ENCODE measurements at places on chromosomes 5 and 9.

GRCh38 chr5:72681781-72682180 is 134.7 kb upstream of the TNPO1 start:
- no peak for DNase-seq

- no peak for DNase-seq
These were observed 187.9 kb downstream of the FER start for GRCh38 chr5:108935611-108936010.

DNA sequence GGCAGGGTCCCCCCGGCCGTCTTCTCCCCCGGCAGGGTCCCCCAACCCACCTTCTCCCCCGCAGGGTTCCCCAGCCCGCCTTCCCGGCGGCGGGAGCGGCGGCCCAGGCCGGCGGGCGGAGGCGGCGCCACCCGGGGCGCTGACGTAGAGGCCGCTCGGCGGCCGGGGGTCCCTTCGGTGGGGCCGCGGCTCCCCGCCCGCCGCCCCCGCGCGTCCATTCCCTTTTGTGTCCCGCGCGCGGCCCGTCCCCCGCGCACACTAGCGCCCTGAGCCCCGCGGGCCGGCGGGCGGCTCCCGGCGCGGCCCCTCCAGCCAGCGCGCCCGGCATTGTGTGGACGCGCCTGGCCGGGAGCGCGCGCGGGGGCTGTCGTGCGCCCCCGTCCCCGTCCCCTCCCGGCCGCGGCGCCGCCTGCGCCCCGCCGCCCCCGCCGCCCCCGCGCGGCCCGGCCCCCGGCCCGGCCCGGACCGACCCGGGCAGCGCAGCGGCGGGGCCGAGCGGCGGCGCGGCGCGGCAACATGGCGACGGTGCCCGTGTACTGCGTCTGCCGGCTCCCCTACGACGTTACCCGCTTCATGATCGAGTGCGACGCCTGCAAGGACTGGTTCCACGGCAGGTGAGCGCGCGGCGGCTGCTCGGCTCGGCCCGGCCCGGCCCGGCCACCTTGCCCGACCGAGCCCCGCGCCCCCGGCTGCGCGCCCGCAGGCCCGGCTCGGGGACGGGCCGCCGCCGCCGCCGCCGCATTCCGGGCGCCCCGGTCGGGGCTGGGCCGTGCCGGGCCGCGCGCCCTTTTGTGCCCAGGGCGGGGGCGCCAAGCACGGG is at the start of gene PHF2:
Gene PHF2 (plus strand): TSS at position 327 of the 820 bp plus-strand sequence. CDS start 190 bp downstream, at position 517.
- no peak for DNase-seq

DNA sequence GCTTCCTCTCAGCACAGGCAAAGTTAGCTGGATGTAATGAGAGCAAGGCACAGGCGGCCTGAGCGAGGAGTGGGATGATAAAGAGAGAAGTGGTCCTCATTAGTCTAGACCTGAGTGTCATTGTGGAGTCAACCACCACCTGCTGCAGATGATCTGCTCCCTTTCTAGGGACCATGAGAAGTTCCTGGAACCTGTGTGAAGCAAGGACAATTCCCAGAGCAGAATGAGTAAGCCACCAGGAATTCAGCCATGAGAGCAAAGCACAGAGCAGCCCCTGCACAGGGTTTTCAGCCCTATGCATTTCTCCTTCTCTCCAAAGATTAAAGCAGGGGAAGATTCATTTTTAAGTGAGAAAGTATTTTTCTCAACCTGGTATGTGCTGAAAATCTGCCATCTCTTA is 146.8 kb upstream of the SPEF2 start:
- DNase-seq: no peak

DNA sequence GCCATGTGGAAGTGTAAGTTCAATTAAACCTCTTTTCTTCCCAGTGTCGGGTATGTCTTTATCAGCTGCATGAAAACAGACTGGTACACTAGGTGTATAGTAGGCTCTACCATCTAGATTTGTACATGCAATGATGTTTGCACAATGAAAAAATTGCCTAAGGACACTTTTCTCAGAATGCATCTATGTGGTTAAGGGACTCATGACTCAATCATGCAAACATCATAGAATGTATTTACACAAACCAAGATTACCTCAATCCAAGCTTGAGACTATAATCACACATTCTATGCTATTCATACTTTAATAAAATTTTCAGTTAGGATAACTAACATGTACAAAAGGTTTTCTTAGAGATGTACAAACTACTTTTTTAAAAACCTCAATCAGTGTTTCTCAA is 1164.5 kb downstream of the CDH12 start:
- no peak for DNase-seq

GRCh38 chr9:36045610-36046009 is 8.9 kb downstream of the RECK start:
- DNase-seq: no peak

DNA sequence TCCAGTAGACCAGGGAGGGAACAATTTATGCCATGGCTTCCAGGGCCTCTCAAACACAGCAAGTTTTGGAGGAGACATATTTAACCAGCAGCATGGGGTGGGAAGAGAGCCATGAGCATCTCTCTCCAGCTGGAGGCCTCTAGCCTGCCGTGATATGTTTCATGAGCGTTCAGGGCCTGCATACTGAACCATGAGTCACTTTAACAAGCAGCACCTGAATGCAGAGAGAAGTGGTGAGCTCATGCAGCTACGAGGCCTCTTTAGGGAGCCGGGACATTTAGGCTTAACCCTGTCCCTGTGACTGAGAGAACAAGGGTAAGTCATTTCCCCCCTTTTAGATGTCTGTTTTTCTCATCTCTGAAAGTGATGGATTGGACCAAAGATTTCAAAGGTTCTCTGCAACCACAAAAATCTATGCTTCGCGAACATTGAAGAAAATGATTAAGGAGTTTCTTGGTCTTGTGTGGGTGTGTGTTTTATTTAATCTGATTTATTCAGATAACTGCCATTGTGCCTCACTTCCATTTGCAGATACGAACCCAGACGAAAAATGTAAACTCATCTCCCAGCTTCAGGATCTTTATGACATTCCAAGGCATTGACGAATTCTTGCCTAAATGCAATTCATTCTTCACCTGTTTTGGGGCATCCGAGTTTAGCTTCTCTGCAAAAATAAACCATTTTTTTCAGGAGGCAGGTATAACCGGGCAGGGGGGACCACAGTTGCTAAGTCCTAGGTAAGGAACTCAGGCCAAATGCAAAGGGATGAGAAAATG is 157.0 kb downstream of the GABBR2 start:
- DNase-seq: no peak

DNA sequence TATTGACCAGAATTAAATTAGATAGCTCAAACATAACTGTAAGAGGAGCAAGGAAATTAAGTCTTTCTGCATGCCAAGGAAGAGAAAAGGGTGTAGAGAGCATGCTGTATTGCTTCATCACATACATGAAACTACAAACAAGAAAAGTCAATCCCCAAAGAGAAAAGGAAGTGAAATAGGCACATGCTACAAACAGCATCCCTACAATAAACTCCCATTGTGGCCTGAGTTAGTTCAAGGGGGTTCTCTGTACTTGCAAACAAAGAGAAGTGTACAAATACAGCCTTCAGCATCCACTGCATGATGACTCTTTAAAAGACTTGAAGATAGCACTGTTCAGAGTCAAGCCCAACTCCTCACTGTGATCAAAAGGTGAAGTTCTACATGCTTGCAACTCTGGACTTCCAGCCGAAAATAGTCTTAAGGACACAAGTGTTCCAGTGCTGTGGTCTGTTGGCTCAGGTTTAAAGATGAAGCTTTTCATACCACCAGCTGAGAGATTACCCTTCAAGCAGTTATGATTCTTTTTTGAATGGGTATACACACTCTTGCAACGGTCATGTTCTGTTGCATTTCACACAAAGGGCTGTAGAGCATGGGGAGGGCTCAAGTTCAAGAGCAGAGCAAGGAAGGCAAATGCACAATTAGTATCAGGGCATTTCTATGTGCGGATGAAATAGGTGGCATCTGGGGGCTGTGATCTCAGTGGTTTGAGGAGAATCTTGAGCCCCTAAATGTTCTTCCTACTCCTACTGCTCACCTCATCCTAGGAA is 534.5 kb downstream of the EBF1 start:
- DNase-seq: no peak

GRCh38 chr5:90613918-90614504 is 55.4 kb downstream of the ADGRV1 start:
- DNase-seq: no peak

DNA sequence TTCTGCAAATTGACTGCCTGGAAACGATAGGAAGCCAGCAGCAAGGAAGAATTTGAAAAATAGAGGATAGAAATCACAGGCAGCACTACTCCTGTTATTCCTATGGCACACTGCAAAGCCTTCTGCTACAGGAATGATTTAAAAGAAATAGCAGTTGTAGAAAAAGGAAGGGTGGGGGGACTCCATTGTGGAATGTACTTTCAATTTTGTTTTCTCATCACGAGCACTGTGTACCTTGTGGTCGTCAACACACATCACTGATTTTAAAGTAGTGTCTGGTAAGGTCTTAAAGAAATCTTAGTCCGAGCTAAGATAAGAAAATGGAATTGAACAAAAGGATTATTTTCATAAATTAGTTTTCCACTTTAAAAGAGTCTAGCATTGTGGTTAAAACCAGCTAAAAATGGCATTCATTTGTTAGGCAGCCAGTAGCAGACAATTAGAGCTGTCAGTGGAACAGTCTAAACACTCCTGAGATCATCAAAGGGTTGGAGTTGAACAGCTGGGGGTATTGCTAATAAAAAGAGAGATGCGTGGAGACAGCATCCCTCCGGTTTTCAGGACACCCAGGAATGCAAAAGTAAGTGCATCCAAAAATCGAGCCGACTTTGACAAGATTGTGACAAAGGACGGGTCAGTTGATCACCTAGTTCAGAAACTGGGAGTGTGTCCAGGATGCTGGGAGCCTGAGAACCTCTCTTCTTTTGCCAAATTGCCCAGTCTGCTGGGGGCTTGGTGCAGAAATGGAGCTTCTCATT is 97.8 kb upstream of the WWC1 start:
- DNase-seq: no peak

DNA sequence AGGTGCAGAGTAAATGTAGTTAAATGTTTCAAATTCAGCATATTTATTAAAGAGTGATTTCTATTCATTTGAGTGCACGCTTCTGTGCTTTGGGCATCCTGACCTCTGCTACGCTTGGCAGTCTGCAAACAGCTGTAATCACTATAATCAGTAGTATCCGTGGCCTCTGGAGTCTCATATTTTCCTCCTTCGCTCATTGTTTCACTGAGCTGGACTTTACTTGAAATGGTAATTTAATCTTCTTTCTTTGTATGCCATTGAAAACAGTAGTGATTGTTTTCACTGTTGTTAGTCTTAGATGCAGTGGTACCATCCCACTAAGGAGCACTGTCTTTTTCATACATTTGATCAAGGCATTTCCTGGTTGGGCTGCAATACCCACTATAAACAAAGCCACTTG is 43.5 kb upstream of the CAVIN4 start:
- no peak for DNase-seq

DNA sequence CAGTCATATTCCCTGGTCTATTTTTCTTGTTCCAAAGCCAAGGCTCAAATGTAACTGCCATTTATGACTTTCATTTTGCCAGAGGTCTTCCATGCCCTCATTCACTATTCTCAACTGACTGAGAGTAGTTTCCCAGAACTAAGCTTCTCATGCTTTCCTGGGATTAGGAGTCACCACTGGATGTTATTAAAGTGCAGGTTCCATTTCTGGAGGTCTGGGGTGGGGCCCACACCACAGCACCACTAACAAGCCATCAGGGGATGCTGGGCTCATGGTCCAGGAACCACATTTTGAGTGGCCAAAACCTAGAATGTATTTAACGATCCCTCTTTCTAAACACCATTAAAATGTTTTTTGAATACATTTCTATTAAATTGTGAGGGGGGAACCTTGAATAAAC is 677.6 kb downstream of the SEMA5A start:
- DNase-seq: no peak

DNA sequence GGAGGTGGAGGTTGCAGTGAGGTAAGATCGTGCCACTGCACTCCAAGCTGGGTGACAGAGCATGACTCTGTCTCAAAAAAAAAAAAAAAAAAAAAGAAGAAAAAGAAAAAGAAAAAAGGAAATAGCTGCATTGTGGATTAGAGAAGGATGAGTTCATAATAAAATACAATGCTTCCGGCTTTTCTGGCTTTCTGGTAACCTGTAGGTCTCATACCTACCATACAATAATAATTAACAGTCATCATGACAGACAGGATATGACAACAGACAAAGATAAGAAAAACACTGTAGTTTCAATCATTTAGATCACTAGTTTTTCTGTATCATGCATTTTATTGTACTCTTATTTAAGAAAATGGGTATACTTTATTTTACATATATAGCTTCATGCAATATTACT is 40.7 kb upstream of the TRPM3 start:
- no peak for DNase-seq

GRCh38 chr5:145506185-145506850 is 328.8 kb downstream of the PRELID2 start:
- DNase-seq: no peak

GRCh38 chr5:40052808-40053207 is 626.9 kb upstream of the PTGER4 start:
- no peak for DNase-seq

DNA sequence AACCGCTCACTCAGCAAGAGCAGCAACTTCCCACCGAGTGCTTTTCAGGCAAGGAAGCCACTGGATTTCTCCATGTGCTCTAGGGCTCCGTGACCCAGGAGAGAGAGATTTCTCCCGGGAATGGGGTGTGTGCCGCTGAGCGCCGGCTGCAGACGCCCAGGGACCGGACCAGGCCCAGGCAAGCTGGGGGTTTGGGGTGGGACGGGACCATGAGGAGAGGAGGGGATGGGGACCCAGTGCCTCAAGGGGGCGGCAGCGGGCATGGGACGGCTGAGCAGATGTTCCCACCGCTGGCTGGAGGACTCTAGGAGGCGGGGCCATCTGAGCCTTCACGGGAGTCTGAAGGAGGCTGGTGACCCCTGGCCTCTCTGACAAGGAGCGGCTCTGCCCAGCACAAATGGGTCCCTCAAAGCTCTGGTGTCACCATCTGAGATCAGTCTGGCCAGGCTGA is 8.5 kb downstream of the LCN9 start:
- no peak for DNase-seq

DNA sequence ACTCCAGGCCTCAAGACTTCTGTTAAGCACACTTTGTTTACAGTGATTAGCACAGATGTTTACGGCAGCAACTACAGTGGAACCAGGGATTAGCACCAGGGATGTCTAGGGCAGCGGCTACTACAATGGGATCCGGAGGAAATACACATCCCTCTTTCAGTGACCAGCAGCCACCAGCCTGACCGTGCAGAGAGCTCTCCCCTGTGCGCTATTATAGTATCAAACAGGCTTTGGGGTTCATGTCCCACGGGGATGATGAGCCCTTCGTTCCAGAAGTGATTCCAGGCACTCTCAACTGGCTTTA is 21.5 kb downstream of the GFPT2 start:
- no peak for DNase-seq

DNA sequence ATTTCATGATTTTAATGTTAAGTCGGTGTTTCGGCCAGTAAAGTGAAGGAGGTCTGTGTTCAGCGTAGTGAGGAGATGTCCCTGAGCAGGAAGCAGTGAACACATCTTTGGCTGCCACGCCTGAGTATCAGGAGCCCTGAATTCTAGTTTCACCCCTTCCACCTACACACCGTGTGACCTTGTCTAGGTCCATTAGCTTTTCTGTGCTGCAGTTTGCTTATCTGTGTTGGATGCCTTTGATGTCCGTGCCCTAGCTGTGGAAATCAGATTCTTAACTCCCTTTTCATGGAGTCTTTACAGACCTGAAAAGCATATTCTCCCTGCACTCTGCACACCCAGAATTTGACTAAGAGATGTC is 601 bp downstream of the FBXO38 start:
- DNase-seq: no peak

- DNase-seq: no peak
These were observed 29.0 kb downstream of the ABLIM3 start for GRCh38 chr5:149170299-149170698.
